ENCODE measurements at places on chromosomes 7 and 10. TPM values are rescaled to one million over a fixed set of nuclear protein-coding genes. Genes with fewer than 3 reads are reported as not detected.

DNA sequence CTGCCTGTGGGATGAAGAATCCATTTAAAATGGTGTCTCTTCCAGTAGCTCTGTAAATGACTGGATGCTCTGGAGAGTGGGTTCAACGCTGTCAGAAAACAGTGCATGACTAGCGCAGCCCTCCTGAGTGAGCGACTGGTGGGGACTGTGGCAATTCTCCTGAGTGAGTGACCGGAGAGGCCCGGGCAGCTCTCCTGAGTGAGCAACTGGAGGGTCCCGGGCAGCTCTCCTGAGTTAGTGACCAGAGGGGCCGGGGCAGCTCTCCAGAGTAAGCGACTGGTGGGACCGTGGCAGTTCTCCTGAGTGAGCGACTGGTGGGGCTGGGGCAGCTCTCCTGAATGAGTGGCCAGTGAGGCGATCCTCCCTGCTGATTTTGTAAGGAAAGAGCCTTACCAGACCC, 85.5 kb downstream of the WDR37 start:
- H3K36me3 ChIP-seq = no peaks in the 10 kb centered on the region
- DNase-seq = peak; percentile 31
- no peaks in the 10 kb centered on the region for H3K4me1 ChIP-seq
- no peak overlapping the region for H3K4me3 ChIP-seq
- no peaks in the 10 kb centered on the region for H3K27me3 ChIP-seq
- H3K27ac ChIP-seq = no peak overlapping the region

GRCh38 chr10:29681676-29682448, 47.1 kb upstream of the SVIL start:
- DNase-seq = no peak
- peaks cover 64% of the 10 kb centered on the region for H3K4me1 ChIP-seq
- no peaks in the 10 kb centered on the region for H3K27me3 ChIP-seq
- H3K36me3 ChIP-seq = peaks cover 15% of the 10 kb centered on the region
- H3K4me3 ChIP-seq = no peak overlapping the region
- peak overlapping the region; percentile 10 for H3K27ac ChIP-seq

DNA sequence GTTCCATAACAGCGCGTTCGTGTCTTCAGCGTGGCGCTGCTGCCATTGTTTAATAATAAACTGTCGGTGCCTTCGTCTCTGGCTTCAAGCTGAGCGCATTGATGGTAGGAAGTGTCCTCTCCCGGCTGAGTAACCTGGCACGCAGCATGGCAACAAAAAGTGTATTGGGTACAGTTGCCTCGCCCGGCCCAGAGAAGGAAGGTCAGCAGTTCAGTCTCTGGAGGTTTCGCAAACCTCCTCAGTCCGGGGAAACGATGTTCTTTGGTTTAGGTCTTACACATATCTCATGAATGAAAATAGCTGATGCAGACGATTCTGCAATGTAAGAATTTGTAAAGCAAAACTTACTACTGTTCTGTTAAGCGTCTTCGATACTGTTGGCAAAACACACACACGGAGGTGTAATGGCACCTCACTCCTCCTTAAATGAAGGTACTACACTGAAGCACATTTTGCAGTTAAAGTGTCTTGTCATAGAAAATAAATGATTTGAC, 739 bp upstream of the CCDC186 start:
- no peaks in the 10 kb centered on the region for H3K36me3 ChIP-seq
- DNase-seq = peak; percentile 92
- H3K4me3 ChIP-seq = peak overlapping the region; percentile 94

The ATXN7L1 gene
- total RNA-seq = 12.5 TPM

DNA sequence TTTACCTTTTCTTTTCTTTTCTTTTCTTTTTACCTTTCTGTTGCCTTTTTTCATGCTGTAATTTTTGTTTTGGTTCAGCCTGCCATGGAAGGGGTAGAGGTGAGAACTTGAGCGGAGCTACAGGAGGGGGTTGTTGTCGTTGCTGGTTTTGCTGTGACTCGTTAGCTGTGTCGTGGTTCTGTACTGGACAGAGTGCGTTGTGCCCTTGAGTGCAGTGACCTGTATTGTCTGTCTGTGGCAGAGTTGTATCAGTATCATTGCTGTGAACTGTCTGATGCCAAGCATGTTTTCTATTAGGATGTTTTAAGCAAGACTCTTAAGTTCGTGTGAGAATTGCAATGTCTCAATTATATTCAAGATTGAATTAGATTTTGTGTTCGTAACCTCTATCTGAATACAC, 67.5 kb downstream of the TRRAP start:
- H3K4me3 ChIP-seq = no peak overlapping the region
- H3K27ac ChIP-seq = no peak overlapping the region
- peaks cover 34% of the 10 kb centered on the region for H3K36me3 ChIP-seq
- no peak for DNase-seq
- H3K27me3 ChIP-seq = no peaks in the 10 kb centered on the region
- H3K4me1 ChIP-seq = peaks cover 10% of the 10 kb centered on the region

The ACTL6B gene
- total RNA-seq = not detected

The RAMP3 gene
- 50.0 TPM for total RNA-seq

DNA sequence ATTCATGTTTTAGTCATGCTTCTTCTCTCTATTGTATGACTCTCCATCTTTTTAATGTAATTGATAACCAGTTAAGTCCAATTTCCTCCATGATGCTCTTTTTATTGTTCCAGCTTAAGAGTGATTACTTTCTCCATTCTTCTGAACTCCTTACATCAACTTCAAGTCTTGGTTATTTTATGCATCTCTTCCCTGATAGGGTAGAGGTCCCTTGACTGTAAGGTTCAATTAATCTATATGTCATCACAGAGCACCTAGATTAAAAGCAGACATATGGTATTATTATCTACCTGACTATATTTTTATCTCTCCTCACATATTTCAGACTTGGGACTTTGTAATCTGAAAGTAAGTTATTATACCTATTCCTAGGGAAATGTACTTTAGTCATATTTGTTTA, 853.1 kb downstream of the REEP3 start:
- H3K27ac ChIP-seq = no peak overlapping the region
- DNase-seq = no peak
- peaks cover 7% of the 10 kb centered on the region for H3K27me3 ChIP-seq
- no peaks in the 10 kb centered on the region for H3K4me1 ChIP-seq
- no peak overlapping the region for H3K4me3 ChIP-seq

DNA sequence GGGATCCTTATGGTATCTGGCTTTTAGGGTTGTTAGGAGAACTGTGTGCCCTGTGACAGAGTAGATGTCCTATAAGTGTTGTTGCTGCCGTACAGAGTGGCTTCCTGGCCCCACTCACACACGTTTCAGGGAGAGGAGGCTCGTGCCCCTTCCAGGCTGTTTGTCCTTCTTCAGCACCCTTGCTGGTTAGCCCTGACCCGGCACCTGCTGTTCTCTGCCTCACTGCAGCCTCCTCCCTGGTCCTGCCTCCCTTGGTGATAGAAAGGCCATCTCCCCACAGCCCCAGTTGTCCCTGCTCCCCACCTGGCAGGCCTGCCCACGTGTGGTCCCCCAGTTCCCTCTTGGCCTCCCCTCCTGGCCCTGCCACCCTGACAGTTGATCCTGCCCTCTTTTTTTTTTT, 2.3 kb downstream of the CLIP2 start:
- H3K4me3 ChIP-seq = no peak overlapping the region
- H3K36me3 ChIP-seq = no peaks in the 10 kb centered on the region
- H3K4me1 ChIP-seq = peaks cover 50% of the 10 kb centered on the region
- H3K27ac ChIP-seq = no peak overlapping the region
- no peak for DNase-seq

GRCh38 chr7:40299097-40299496, 164.3 kb downstream of the SUGCT start:
- DNase-seq = no peak
- no peaks in the 10 kb centered on the region for H3K27me3 ChIP-seq
- H3K27ac ChIP-seq = no peak overlapping the region
- H3K36me3 ChIP-seq = no peaks in the 10 kb centered on the region
- H3K4me3 ChIP-seq = no peak overlapping the region

DNA sequence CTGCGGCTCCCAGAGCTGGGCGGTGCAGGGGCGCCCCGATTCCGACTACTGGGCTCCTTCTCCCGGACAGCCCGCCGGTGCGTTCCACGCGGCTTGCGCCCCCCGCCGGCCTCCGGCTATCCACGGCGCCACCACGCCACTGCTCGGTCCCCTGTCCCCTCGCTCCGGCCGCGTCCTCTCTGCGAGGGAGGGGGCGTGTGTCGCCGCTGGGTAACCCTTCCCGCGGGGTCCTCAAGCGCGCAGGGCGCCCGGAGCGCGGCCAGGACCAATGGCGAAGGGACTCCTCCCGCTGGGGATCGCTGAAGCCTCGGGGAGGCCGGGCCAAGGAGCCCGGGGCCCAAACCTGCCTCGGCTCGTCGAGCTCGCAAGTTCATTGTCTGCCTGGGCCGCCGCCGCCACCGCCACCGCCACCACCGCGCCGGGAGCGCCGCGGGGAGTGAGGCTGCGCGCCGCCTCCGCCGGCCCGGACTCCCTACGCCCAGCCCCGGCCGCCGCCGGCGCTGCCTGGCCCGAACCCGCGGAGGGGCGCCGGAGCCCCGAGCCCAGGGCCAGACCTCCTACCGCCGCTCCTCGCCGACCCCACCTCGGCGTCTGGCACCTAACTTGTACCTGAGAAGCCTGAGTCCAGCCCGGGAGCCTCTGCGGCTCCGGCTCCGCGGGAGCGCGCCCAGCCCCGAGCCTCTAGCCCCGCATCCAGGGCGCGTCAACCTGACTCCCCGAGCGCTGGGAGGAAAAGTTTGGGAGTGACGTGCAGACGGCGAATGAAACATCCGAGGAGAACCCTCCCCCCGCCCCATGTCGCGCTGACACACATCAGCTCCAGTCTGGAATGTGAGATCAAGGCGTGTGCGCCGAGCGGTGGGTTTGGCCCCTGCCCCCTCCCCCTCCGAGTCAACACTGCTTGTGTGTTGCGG, at the start of gene CHST15:
CHST15 (minus strand) TSS at position 739 of the 914 bp plus-strand sequence. CDS start 47,386 bp downstream, outside the sequence.
- H3K4me3 ChIP-seq = peak within 1 kb of the TSS; percentile 77
- no peaks in the 10 kb centered on the region for H3K36me3 ChIP-seq
- H3K4me1 ChIP-seq = peaks cover 79% of the 10 kb centered on the region

The FGFBP3 gene
- 1.7 TPM for total RNA-seq

DNA sequence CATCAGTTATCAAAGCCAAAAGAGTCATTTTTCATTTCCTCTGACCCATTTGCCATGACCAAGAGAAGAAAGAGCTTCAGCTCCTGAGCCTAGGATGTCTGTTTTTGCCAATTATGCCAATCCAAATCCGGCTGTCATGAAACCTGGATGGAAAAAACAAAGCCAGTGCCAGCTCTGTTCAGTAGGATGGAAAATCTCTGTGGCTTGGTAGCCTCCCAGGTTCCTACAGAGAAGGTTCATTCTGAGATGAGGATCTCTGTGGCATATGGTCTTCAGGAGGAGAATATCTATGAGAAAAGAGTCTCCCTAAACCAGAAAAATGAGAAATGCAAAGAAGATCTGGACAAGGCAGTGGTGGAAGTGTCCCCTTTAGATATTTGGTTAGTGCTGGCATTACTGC, 475.4 kb downstream of the CNTNAP2 start:
- H3K27ac ChIP-seq = no peak overlapping the region
- no peaks in the 10 kb centered on the region for H3K27me3 ChIP-seq
- DNase-seq = no peak
- H3K36me3 ChIP-seq = no peaks in the 10 kb centered on the region
- H3K4me3 ChIP-seq = no peak overlapping the region

GRCh38 chr10:71708897-71709882, 10.4 kb downstream of the C10orf105 start:
- H3K36me3 ChIP-seq = no peaks in the 10 kb centered on the region
- H3K4me1 ChIP-seq = peaks cover 37% of the 10 kb centered on the region
- no peak overlapping the region for H3K4me3 ChIP-seq
- no peak for DNase-seq
- no peak overlapping the region for H3K27ac ChIP-seq

The TIAL1 gene
- total RNA-seq = 78.1 TPM

GRCh38 chr10:126907423-126907970, 2.3 kb downstream of the DOCK1 start:
- DNase-seq = no peak
- H3K36me3 ChIP-seq = no peaks in the 10 kb centered on the region
- no peaks in the 10 kb centered on the region for H3K27me3 ChIP-seq
- no peak overlapping the region for H3K27ac ChIP-seq
- no peak overlapping the region for H3K4me3 ChIP-seq
- peaks cover 38% of the 10 kb centered on the region for H3K4me1 ChIP-seq

The HYAL4 gene
- not detected for total RNA-seq

DNA sequence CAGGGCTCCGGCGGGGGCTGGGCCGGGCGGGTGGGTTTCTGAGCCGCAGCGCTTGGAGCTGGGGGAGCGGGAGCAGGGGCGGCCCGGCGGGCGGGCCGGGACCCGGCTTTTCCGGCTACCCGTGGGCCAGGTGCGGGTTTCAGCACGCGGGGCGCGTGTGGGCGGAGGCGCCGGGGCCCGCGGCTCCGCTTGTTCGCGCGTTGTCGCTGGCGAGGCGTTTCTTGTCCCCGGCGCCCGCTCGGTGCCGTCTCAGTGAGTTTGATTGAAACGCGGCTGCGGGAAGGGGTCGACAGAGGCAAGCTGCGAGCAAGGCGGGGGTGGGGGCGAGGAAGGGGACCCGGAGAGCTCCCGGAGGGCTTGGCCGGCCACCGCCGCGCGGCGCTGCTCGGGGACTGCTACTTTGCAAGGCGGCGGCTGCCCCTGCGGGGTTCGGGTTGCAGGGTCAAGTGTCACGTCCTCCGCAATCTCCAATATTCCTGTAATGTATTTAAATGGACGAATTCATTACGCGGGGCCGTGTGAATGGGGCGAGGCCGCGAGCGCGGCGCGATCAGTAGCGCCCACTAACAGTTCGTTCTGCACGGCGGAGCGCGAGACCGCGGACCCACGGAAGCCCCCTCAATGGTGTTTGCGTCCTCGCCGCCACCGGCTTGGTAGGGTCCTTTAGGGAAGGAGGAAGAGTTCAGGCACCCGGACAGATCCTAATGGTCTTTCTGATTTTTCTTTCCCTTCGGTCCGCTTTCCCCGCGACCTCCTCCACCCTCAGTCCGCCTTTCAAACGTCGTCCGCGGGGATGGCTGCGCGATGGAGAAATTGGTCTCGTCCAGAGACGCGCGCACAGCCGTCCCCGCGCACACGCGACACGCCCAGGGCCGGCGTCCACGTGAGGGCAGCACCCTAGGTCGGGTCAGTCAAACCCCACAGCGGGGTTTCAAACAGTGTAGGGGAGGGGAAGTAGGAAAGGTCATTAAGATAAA, 76.9 kb downstream of the INSIG1 start:
- H3K4me1 ChIP-seq = peaks cover 47% of the 10 kb centered on the region
- H3K27ac ChIP-seq = no peak overlapping the region
- no peak for DNase-seq

The GDF2 gene
- not detected for total RNA-seq

GRCh38 chr10:87722716-87723115, 63.0 kb downstream of the PAPSS2 start:
- H3K27me3 ChIP-seq = no peaks in the 10 kb centered on the region
- H3K36me3 ChIP-seq = no peaks in the 10 kb centered on the region
- H3K4me3 ChIP-seq = no peak overlapping the region
- no peak for DNase-seq
- H3K4me1 ChIP-seq = no peaks in the 10 kb centered on the region

Data from esophagus muscularis mucosa (tissue), 4 donors.